ENCODE measurements at places on chromosomes 5 and 9. TPM values are rescaled to one million over a fixed set of nuclear protein-coding genes. Genes with fewer than 3 reads are reported as not detected.

NUTM2F gene
- not detected for total RNA-seq

GAS1 gene
- 9.0 TPM for total RNA-seq

LRRTM2 gene
- total RNA-seq, result not detected

HSPA9 gene
- total RNA-seq, result 274 TPM

GRCh38 chr5:111618623-111619271, 106.4 kb upstream of the STARD4 start:
- no peak for DNase-seq

- no peak for DNase-seq
Measured at GRCh38 chr9:96884443-96884842, 30.1 kb upstream of the ZNF782 start.

- DNase-seq, result peak; percentile 10
Measured at GRCh38 chr5:2020730-2021129, 138.0 kb upstream of the IRX4 start.

All from cardiac septum (tissue), 1 donor.